Left hindlimb (tissue), 1 donor: ENCODE measurements at places on chromosomes 7 and 10.

GRCh38 chr10:82660986-82661385, 786.0 kb downstream of the NRG3 start:
- no peak for DNase-seq

- no peak for DNase-seq
Observed at GRCh38 chr10:36023939-36024338, 381.8 kb upstream of the FZD8 start.

- DNase-seq = no peak
Observed at GRCh38 chr10:74822101-74822500, 4.3 kb upstream of the KAT6B start.

DNA sequence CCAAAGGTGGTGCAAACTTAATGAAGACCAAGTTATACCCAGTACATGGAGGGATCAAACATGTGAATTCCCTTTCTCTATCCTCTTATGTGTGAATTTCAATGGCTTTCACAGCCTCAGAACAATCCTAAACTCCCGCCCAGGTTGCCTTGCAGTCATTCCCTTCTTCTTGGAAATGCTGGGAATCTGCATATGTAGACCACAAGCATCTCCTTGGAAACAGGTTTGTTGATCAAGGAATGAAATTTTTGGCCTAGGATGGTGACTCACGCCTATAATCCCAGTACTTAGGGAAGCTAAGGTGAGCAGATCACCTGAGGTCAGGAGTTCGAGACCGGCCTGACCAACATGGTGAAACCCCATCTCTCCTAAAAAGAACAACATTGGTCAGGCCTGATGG, 77.8 kb upstream of the ABI1 start:
- DNase-seq = no peak

GRCh38 chr7:116528008-116528789, 3.4 kb downstream of the CAV1 start:
- DNase-seq = peak; percentile 42

DNA sequence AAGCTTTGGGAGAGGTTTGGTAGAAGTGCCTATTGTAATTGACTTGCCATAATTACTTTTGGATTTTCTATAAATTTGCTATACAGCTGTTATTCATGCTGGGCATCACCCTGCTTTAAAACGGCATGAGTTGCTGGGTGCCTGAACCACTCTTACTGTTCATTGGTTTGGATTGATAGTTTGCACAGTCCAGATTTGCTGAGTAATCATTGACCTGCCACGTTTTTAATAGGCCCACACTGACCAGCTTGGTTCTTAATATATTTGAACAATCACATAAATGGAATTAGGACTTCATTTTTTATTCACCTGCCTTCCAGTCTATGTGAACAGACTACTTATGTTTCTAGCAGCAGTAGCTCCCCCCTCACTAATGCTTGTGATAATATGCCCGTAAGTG, 630.8 kb downstream of the SDK1 start:
- no peak for DNase-seq

DNA sequence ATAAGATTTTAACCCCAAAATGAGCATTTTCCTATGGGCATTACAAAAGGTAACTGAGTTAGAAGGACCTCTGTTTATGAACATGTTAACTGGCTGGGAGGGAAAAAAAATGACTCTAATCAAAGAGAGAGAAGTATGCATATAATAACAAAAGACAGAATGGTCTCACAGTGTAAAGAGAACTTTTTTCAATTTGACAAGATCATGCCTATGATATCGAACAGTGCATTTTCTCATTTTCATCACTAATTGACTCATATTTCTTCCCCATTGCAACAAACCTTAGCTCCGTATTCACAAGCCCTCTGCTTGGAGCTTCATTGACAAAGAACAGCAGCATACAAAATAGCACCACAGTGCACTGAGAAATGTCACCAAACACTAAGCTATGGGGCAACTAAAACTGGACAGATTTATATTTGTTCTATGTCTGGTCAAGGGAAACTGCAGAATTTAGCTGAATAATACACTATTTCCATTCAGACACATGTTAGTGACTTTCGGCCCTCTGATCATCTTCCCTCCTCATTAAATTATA, 45.6 kb downstream of the SMURF1 start:
- no peak for DNase-seq

DNA sequence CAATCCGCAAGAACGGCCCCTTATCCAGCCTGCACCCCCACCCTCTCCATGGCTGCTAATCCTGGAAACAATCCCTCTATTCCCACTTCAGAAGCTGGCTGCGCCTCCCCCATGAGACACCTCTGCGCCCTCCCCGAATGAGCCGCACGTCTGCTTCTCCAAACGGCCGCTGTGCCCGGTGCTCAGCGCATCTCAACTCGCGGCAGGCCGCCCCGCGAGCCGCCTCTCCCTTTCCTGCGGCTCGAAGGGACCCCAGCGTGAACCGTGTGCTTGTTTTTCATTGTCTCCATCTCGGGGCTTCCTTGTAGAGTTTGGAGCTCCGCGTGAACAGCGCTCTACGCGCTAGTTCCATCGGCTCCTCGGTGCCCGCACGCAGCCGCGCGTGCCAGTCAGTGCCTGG, 20.8 kb upstream of the FXYD4 start:
- no peak for DNase-seq

DNA sequence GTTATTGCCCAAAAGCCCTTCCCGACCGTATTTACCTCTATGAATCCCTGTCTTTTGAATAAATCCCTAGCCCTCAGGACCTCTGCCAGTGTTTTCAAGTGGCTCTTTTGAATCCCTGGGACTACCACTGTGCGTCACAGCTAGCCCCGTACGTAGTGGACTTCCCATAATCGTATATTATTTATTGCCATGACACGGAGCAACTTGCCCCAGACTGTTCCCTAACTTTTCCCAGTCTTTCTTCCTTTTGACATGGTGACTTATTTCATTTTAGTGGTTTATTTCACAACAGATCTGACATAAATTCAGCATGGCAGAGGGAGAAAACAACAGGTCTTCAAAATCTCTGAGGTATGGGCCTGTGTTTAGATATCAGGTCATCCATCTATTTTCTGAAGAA, 318.6 kb upstream of the KLF6 start:
- no peak for DNase-seq

- DNase-seq = no peak
Observed at GRCh38 chr10:102681696-102682095, 32.5 kb downstream of the ARL3 start.

- DNase-seq = peak; percentile 44
Observed at GRCh38 chr7:92964141-92964540, 127.8 kb upstream of the CDK6 start.
